ENCODE measurements at places on chromosomes 5 and 9.

DNA sequence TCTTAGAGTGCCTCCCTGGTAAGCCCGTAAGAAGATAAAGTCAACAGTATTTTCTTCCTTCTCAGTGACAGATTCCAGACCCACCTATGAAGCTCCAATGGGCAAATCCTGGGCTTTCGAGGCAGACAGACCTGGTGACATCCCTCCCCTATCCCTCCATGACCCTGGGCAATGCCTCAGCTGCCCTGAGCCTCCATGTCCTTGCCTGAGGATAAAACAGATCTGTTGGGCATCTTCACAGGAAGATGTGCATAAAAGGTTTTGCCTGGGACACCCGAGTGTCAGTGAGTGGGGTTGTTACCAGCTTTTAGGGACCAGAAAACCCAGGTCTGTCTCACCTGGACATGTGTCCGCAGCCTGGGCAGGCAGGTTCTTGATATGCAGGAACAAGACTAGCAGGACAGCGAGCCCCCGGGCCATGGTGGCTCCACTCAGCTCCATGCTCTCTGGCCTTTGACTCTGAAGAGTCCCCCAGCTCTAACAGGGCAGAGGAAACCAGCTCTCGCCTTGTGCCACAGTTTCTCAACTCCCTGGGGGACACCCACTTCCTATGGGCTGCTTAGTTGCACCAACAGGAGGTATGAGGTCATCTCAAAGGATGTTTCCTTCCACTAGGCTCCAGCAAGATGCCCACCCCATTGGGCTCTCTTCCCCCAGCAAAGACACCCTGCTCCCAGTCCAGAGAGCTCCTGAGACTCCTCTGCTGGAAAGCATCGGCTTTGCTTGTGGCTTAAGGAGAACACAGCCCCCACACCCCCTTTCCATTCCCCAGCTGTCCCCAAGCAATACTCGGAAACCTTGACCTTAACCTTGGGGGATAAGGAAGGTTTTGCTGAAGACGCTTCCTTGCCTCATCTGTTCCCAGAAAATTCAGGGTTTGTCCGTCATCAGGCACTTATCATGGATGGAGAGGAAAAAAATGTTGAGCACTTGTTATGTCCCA lies at the start of gene FCN1:
Gene FCN1 (minus strand): TSS at position 482 of the 943 bp plus-strand sequence. CDS start 41 bp downstream, at position 441.
- no peak for DNase-seq
- H3K4me3 ChIP-seq, result no peak within 1 kb of the TSS
- H3K36me3 ChIP-seq, result no peaks in the 10 kb centered on the region
- no peak within 1 kb of the TSS for H3K27ac ChIP-seq
- H3K4me1 ChIP-seq, result no peaks in the 10 kb centered on the region

GRCh38 chr5:132457371-132458225 lies 33.0 kb downstream of the IRF1 start:
- H3K36me3 ChIP-seq, result no peaks in the 10 kb centered on the region
- H3K27ac ChIP-seq, result no peak overlapping the region
- no peak for DNase-seq
- no peaks in the 10 kb centered on the region for H3K27me3 ChIP-seq
- no peaks in the 10 kb centered on the region for H3K4me1 ChIP-seq

GRCh38 chr9:9437641-9438040 lies 1175.2 kb downstream of the PTPRD start:
- H3K4me3 ChIP-seq, result no peak overlapping the region
- no peaks in the 10 kb centered on the region for H3K4me1 ChIP-seq
- no peaks in the 10 kb centered on the region for H3K27me3 ChIP-seq

DNA sequence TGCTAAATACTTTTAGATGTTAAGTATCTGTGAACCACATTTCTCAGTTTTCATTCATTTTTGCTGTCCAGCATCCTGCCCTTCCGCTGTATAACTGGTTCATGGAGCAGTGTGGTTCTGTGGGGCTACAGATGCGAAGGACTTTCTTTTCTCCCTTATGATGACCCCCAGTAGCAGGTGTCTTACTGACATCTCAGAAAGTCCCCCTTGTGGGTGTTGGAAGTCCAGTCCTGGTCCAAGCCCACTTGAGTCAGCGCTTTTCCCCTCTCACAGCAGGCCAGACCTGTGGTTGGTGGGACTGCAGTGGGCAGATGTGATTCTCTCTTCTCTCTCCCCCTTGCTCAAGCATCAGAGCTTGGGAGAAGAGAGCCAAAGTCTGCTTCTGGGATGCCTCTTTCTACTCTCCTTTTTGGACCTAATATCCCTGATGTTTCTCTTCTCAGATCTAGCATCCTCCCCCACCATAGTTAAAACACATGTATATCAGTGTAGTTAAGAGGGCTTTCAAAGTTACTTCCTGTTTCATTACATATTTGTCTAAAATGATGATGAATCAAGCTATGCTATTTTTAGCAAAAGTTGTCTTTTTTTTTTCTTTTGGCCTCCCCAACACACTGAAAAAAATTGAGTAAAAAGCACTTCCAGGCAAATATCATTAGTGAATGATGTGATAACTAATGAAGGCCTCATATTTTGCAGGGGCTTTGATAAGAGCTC lies 119.5 kb upstream of the ZNF618 start:
- H3K36me3 ChIP-seq, result no peaks in the 10 kb centered on the region
- no peak overlapping the region for H3K27ac ChIP-seq
- H3K27me3 ChIP-seq, result no peaks in the 10 kb centered on the region
- no peak for DNase-seq
- no peak overlapping the region for H3K4me3 ChIP-seq
- H3K4me1 ChIP-seq, result no peaks in the 10 kb centered on the region

GRCh38 chr5:134086943-134087305 lies 27.6 kb upstream of the TCF7 start:
- H3K27ac ChIP-seq, result no peak overlapping the region
- no peaks in the 10 kb centered on the region for H3K27me3 ChIP-seq
- H3K4me1 ChIP-seq, result peaks cover 3% of the 10 kb centered on the region
- no peak for DNase-seq

- peaks cover 56% of the 10 kb centered on the region for H3K4me1 ChIP-seq
- H3K27ac ChIP-seq, result peak overlapping the region; percentile 98
- DNase-seq, result peak; percentile 46
- no peaks in the 10 kb centered on the region for H3K36me3 ChIP-seq
Measured at GRCh38 chr9:128552744-128553440, 505 bp downstream of the SPTAN1 start.

DNA sequence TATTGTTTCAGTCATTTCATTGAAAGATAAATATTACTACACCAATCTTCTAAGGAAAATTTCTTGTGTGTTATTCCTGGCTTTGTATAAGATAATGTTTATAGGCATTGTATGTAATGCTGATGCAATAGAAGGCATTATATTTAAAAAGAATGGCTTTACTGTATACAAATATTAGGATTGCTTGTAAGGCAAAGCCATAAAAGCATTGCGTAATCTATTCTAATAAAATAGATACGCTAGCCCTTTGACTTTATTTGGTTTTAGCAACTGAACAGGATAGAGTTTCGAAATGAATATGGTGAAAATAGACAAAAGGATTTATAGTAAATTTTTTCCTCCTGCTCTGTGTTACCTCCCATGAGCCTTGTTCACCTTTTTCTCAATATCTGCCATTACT lies 5.5 kb upstream of the LYSMD3 start:
- H3K27ac ChIP-seq, result no peak overlapping the region
- no peak for DNase-seq
- H3K4me1 ChIP-seq, result peaks cover 9% of the 10 kb centered on the region
- H3K36me3 ChIP-seq, result no peaks in the 10 kb centered on the region
- no peak overlapping the region for H3K4me3 ChIP-seq
- no peaks in the 10 kb centered on the region for H3K27me3 ChIP-seq

- H3K27me3 ChIP-seq, result no peaks in the 10 kb centered on the region
- H3K4me3 ChIP-seq, result peak overlapping the region; percentile 55
- H3K4me1 ChIP-seq, result peaks cover 4% of the 10 kb centered on the region
Measured at GRCh38 chr9:38621434-38622287, 1.3 kb upstream of the ANKRD18A start.

DNA sequence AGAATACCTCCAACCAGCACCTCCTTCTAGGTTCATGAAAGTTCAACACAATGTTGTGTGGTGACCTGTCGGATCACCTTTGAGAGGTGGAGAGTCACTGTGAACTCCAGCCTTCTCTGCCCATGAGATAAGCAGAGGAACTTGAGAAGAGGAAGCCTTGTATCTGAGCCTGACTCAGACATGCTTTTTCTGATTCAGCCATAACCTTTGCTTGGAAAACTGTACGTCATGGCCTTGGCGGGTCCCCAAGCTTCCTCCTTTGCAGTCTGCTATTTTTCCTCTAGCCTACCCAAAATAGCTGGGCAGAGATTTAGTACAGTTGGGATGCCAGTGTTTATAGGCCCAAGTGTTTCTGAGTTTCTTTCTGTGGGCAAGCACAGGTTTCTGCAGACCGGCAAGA lies 274.7 kb downstream of the CETN3 start:
- no peak overlapping the region for H3K27ac ChIP-seq
- no peaks in the 10 kb centered on the region for H3K4me1 ChIP-seq
- no peaks in the 10 kb centered on the region for H3K36me3 ChIP-seq
- H3K4me3 ChIP-seq, result no peak overlapping the region

DNA sequence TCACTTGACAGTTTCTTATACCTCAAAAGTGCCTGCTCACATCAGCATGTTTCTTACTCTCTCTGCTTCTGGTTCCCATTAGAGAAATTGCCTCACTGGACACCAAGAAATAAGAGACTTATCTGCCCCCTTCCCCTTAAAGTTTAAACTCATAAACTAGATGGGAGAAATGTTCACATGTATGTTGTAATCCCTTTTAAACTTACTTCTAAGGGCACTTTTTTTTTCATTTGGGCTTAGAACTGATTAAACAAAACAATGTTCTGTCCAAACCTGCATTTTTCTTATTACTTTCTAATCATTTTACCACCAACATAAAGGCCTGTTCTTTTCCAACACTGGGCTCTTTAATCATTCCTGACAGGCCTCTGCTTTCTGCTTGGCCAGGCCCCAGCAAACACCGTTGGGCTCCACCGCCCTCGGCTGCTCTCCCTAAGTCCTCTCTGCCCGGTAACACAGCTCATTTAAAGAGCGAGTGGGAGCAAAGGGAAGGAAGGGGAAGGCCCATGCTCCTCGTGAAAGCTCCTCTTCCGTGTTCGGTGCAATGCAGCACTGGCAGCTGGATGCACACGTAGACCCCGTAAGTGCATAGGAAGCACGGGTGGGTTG lies 53.4 kb downstream of the ROR2 start:
- no peaks in the 10 kb centered on the region for H3K27me3 ChIP-seq
- no peak overlapping the region for H3K4me3 ChIP-seq
- DNase-seq, result no peak
- no peak overlapping the region for H3K27ac ChIP-seq

DNA sequence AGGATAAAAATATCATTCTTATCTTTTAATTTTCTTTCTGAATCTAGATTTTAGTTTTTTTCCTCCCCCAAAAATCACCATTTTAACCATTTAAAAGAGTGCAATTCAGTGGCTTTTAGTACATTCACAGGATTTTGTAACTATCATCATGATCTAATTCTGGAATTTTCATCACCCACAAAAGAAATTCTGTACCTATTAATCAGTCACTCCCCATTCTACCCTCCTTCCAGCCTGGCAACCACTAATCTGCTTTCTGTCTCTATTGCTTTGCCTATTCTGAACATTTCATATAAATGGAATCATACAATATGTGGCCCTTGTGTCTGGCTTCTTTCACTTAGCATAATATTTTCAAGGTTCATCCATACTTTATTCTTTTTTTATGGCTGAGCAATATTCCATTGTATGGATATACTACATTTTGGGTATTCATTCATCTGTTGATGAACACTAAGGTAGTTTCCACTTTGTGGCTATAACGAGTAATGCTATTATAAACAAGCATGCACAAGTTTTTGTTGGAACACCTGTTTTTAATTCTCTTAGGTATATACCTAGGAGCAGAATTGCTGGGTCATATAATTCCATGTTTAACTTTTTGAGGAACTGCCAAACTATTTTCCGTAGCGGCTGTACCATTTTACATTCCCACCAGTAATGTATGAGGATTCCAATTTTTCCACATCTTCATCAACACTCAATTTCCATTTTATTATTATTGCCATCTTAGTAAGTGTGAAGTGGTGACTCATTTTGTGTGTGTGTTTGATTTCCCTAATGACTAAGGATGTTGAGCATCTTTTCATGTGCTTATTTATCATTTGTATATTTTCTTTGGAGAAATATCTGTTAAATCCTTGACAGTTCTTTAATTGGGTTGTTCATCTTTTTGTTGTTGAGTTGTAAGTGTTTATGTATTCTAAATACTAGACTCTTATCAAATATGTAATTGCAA lies 340.3 kb downstream of the CWC27 start:
- no peaks in the 10 kb centered on the region for H3K4me1 ChIP-seq
- no peak for DNase-seq
- no peaks in the 10 kb centered on the region for H3K36me3 ChIP-seq
- H3K27ac ChIP-seq, result no peak overlapping the region
- H3K4me3 ChIP-seq, result no peak overlapping the region

- no peaks in the 10 kb centered on the region for H3K27me3 ChIP-seq
- no peak for DNase-seq
- no peak overlapping the region for H3K4me3 ChIP-seq
- H3K36me3 ChIP-seq, result no peaks in the 10 kb centered on the region
- H3K4me1 ChIP-seq, result no peaks in the 10 kb centered on the region
- no peak overlapping the region for H3K27ac ChIP-seq
Measured at GRCh38 chr5:31664566-31664965, 25.6 kb downstream of the PDZD2 start.

DNA sequence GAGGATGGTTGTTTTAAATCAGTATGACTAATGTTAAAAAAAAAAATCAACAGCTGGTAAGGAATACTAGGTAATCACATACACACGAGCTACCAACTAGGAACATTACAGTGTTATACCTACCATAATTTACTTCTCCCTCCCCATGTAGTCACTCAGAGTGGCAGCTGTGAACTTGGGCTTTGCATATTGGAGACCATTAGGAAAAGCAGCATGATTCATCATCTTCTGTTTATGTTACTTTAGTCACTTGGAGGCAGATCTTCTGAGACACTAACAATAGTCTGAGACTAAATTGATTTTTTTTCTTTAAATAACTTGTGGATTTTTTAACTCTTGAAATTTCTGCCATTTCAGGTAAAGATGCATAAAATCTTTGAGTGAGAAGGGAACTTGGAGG lies 141.5 kb upstream of the NR4A3 start:
- H3K27ac ChIP-seq, result no peak overlapping the region
- DNase-seq, result no peak
- no peaks in the 10 kb centered on the region for H3K27me3 ChIP-seq
- no peaks in the 10 kb centered on the region for H3K36me3 ChIP-seq
- H3K4me3 ChIP-seq, result no peak overlapping the region
- no peaks in the 10 kb centered on the region for H3K4me1 ChIP-seq

DNA sequence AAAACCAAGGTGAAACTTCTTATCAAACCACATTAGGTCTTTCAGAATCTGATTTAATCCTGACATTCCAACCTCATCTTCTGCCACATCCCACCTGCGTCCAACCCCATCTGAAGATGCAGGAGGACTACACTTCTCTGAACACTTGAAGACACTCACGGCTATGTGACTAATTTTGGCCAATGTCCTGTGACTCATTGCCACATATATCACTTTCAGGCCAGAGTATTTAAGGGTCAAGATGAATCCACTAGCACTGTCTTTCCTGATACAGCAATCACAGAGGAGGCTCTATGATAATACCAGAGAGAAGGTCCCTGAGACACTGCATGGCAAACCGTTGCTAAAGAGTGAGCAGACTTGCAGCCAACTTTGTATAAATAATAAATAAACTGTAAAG lies 323.4 kb downstream of the NR2F1-AS1 start:
- no peaks in the 10 kb centered on the region for H3K27me3 ChIP-seq
- H3K4me3 ChIP-seq, result no peak overlapping the region
- H3K4me1 ChIP-seq, result no peaks in the 10 kb centered on the region
- DNase-seq, result no peak

GRCh38 chr5:32387841-32388240 lies 56.7 kb downstream of the ZFR start:
- H3K4me1 ChIP-seq, result peaks cover 23% of the 10 kb centered on the region
- no peaks in the 10 kb centered on the region for H3K27me3 ChIP-seq
- no peak overlapping the region for H3K4me3 ChIP-seq
- no peak for DNase-seq

All from testis (tissue), 5 donors.